Stimulated activated CD4-positive, alpha-beta T cell treated with anti-CD3 and anti-CD28 coated beads, Interleukin-1b, Interleukin-23, amount 100 ng/mL, for 4 hours (primary cell): ENCODE measurements at places on chromosomes 13 and 19.
A peak's percentile ranks its signal among the peaks of the same experiment; 100 is the strongest.

GRCh38 chr13:37869506-37869755, 141 bp downstream of the TRPC4 start:
- DNase-seq: no peak

- DNase-seq: no peak
These were observed 13.7 kb downstream of the ILF3 start for GRCh38 chr19:10667867-10668266.

GRCh38 chr19:54191011-54191810, at the start of gene TSEN34:
TSS of gene TSEN34 (plus strand) at chr19:54191308. CDS start at chr19:54191365, 57 bp downstream.
- DNase-seq: no peak

GRCh38 chr19:38043649-38044144, 136.7 kb downstream of the SIPA1L3 start:
- DNase-seq: no peak

DNA sequence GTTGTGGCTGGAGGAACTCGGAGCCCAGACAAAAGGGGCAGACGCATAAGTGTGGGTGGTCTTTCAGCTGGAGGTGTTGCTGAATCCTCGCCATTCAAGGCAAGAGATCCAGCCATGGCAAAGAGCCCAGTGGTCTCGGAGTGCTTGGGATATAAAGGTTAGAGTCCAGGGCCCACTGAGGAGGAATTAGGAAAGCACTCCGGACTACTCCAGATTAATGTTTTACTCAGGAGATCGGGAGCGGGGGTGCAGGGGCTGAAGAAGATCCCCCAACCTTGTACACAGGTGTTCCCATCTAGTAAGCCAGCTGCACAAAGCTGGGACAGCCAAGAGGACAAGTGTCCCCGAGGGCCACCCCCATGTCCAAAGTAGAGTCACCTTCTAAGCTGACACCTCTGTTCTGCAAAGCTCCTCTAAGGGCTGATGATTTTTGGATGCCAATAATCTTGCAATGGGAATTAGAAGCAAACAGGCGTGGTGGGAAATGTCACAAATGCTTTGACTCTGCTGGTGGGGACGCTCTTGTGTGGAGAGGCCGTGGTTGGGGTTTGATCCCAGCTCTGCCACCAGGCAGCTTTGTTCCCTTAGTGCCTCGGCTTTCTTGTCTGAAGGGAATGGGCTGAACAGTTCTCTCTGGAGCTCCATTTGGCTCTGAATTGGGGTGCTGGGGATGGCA, 194.3 kb upstream of the SOX1 start:
- DNase-seq: no peak

GRCh38 chr19:34269489-34269888, 15.1 kb downstream of the GARRE1 start:
- no peak for DNase-seq

GRCh38 chr13:37492741-37493514, 105.6 kb downstream of the POSTN start:
- no peak for DNase-seq

DNA sequence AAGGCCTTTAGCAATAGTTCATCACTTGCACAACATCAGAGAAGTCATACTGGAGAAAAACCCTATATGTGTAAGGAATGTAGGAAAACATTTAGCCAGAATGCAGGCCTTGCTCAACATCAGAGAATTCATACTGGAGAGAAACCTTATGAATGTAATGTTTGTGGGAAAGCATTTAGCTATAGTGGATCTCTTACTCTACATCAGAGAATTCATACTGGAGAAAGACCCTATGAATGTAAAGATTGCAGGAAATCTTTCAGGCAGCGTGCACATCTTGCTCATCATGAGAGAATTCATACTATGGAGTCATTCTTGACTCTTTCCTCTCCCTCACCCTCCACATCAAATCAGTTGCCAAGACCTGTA, 19.8 kb downstream of the ZNF583 start:
- no peak for DNase-seq

DNA sequence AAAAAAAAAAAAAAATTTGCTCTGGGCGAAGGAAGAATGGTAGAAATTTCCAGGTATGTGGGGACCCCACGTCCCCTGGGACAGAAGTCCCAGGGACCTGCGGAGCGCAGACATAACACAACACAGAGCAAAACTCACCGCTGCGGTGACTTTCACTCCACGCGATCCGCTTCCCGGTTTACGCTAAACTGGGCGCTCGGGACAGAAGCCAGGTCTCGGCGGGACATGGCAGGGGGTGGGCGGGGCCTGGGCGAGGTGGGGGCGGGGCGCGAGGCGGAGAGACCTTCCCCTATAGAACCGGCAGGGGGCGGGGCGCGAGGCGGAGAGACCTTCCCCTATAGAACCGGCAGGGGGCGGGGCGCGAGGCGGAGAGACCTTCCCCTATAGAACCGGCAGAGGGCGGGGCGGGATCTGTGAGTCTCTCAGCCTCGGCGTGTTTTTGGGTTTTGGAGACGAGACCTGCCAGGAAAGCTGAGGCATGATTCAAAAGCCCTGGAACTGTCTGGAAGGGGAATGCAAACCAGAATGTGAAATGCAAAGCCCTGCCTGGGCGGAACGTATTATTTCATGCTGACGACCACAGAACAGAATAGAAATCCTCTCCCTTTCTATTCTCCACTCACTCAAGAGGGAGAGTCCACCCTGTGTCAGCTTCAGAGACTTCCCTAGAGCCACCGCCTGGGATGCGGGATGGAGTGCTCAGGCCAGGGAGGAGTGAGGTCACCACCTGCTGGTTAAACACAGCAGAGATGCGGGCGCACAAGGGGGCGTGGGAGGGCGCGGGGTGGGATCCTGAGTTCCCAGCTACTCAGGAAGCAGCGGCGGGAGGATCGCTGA, 20.2 kb upstream of the ERVV-1 start:
- DNase-seq: peak; percentile 57

- DNase-seq: no peak
These were observed 947 bp downstream of the PCP2 start for GRCh38 chr19:7632340-7633203.

- DNase-seq: no peak
These were observed 17.9 kb upstream of the C2CD4C start for GRCh38 chr19:426725-427445.

GRCh38 chr19:39525205-39525604, 7.4 kb downstream of the EID2B start:
- no peak for DNase-seq

DNA sequence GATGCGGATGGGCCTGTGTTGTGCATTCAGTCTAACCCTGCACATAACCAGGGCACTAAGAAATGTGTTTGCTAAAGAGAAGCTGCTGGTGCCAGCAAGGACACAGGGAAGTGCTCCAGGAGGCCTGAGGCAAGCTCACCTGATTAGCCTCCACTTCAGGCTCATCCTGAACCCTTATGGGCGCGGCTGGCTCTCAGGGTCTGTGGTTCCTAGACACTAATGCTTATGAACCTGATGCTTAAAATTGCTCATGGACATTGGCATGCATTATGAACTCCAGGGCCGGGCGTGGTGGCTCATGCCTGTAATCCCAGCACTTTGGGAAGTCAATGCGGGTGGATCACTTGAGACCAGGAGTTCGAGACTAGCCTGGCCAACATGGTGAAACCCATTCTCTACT, 34.3 kb downstream of the SERP2 start:
- no peak for DNase-seq

DNA sequence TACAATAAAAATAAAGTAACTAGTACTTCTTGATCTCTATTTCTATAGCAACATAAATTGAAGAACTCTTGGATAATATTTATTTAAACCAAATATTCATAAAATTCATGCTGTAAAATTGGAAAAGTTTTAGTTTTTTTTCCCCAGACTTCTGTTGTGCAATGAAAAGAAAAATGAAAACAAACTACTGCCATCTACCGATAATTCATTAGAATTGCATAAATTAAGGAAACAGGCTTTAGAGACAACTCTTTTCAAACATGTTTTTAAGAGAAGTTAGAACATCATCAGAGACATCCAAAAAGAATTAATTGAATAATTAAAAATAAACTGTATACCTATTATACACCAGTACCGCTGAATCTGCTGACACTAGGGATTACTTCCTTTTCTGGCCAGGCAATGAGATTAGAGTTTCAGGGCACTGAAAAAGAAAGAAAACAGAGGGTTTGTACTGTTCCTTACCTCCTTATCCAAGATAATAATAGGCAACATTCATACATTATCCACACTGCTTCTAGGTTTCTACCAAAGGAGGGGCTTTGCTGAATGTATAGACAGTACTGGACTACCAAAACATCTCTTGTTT, 4.9 kb downstream of the CCDC122 start:
- DNase-seq: no peak

DNA sequence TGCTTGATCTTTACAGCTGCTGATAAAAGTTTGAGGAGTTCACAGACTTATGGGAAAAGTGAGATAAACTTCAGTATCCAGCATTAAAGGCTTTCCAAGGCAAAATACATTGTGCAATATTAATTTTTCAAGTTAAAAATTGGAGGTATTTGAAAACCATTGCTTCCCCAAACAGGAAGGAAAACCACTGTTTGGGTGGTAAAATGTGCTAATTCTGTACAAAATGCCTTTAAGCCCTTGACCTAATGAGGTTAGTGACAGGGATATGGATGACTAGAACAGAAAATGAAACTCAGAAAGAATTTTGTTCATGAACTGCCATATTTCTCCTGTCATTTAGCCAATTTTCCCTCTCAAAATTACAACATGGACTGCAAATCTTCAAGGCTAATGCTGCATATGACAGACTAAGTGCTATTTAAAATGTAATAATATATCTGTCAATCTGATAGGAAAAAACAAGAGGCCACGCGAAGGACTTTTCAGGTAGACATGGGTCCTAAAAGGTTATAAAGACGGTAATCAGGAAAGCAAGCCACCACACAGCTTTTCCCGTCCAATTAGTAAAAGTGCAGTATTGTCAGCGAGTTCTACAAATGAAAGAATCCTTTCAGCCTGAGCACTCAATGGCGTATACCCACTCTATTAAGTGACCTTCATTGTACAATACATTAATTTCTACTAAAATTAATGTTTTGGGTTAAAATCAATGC, 212.8 kb downstream of the ENOX1 start:
- DNase-seq: no peak

GRCh38 chr13:113793718-113794085, 34.7 kb downstream of the TMEM255B start:
- DNase-seq: no peak

- no peak for DNase-seq
These were observed 10.5 kb upstream of the NTN5 start for GRCh38 chr19:48683349-48683748.

DNA sequence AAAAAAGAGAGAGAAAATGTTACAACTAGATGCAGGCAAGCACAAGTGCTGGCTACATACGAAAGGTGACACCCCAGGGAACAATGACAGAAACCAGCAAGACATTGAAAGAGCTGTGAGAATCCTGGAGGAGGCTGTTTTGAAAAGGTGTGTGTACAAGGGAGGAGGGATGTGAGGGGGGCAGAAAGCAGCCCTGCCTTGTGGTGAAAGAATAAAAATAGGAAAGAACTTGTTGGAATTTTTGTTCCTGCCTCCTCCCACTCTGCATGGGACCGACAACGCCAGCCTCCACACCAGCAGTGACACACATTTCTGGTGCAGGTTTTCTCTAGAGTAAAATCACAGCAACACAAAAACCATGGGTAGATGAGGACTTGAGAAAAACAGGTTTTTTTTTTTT, 1258.6 kb downstream of the PCDH9 start:
- DNase-seq: no peak

- DNase-seq: no peak
These were observed 5.4 kb downstream of the CD320 start for GRCh38 chr19:8302734-8303133.

- no peak for DNase-seq
These were observed 258.4 kb downstream of the RFC3 start for GRCh38 chr13:34076319-34076718.

- DNase-seq: no peak
These were observed 124.2 kb downstream of the UQCRFS1 start for GRCh38 chr19:29088761-29089160.
